ENCODE measurements at places on chromosomes 7 and 10.

DNA sequence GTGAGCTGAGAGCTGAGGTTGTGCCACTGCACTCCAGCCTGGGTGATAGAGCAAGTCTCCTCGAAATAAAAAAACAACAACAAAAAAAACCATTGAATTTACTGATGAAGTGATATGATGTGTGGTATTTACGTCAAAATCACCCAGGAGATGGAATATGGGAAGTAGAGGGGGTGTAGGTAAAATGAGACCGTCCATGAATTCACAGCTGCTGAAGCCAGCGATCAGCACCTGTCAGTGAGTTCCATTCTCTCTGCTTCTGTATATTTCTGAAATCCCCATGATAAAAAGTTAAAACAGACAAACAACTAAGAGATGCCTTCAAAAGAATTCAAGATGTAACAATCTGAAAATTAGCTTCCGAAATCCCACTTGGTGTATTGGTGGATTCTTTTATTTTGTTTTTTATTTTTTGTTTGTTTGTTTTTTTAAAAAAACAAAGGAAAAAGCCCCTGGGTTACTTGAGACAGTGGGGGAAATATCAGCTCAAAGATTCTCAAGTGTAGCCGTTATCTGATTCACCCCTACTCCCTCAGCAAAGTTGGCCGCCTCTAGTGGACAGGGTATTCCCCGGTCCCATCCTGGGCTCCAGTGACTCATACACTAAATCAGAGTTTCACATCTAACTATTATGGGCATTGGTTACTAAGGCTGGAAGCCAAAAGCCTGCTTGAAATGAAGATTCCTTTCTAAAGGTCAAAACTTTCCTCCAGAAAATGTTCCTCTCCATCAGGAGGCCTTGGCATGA lies 76.4 kb downstream of the MAP3K8 start:
- DNase-seq = no peak

GRCh38 chr10:99654390-99655175 lies 4.7 kb upstream of the ENTPD7 start:
- DNase-seq = no peak

- no peak for DNase-seq
Measured at GRCh38 chr7:4265676-4266075, 416.4 kb upstream of the FOXK1 start.

DNA sequence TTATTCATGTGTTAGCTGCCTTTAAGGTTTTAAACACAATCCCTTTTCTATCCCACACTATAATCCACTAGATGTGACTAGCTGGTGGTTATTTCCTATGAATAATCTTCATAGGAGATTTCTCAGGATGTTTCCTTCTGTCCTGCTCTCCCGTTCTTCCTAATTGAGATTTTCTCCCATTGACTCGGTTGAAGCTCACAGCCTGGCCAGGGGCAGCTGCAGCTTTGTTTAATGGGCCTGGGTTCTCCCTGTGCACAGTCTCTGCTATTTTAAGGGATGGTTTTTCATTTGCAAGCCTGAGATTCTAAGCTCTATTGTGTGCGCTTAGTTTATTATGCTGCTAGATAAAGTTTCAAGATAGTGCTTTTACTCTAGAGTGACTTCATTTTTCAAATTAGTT lies 283.4 kb upstream of the AOAH start:
- DNase-seq = no peak

- no peak for DNase-seq
Measured at GRCh38 chr7:43868681-43869005, 674 bp downstream of the MRPS24 start.

GRCh38 chr7:7266257-7266881 lies 84.0 kb downstream of the C1GALT1 start:
- no peak for DNase-seq

DNA sequence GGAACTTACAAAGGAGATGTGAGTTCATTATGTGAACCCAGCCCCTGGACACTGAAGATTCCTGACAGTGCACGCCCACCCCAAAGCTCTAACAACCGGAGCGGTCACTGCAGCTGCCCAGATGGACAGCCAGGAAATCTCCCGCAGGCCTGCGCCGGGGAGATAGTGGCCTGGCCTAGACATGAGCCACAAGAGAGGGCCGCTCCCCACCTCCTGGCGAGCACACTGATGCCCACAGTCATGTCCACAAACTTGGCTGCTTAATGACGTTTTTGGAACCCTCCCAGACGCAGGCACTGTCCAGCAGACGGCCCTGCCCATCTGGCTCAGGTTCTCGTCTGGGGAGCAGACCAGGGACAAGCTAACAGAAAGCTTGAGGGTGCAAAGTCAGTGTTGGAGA lies 34.2 kb downstream of the TCERG1L start:
- no peak for DNase-seq

GRCh38 chr7:151624246-151624928 lies 104.7 kb upstream of the RHEB start:
- no peak for DNase-seq

DNA sequence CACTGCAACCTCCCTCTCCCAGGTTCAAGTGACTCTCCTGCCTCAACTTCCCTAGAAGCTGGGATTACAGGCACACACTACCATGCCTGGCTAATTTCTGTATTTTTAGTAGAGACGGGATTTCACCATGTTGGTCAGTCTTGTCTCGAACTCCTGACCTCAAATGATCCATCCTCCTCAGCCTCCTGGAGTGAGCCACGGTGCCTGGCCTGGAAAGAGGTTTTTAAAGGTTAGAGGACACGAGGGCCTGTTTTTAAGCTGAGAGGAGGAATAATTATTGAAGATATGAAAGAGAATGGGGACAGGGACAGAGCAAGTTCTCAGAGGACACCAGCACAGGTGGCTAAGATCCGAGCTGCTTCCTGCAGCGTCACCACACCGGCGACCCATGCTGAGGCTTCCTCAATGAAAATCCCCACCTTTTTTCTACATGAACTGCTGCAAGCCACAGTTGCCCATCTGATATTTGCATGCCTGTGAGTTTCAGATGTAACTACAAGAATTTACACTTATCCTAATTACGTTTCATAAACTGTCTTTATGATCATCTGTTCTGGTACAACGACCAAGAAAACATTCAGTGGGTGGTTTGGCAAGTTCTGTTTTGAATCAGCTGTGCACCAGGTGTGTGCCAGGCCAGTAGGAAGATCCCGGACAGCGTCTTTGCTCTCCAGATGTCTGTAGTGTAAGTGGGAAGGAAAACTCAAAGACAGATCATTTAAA lies 76.0 kb downstream of the HIP1 start:
- DNase-seq = no peak

DNA sequence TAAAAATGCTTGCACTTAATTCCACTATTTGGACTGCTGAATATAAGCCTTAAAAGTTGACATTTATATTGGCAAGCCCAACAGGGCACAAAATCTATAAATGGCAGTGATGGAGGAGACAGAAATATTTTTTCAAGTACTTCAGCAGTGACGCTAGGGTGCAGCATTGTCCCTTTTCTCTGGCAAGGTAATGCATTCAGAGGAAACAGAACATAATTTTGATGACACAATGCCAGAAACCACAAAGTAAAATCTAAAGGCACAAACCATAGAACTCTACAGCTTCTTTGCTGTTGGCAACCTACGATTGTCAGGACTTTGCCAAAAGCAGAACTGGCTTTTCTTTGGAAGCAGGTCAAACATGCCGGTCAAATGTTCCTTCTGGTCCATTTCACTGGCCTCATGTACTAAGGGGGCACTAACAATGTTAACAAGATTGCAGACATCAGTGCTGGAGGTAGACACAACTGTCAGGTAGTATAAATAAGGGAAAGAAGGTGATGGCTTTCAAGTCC lies 30.9 kb upstream of the FAM133B start:
- DNase-seq = peak; percentile 88

- no peak for DNase-seq
Measured at GRCh38 chr10:114308531-114309363, 69.7 kb downstream of the VWA2 start.

DNA sequence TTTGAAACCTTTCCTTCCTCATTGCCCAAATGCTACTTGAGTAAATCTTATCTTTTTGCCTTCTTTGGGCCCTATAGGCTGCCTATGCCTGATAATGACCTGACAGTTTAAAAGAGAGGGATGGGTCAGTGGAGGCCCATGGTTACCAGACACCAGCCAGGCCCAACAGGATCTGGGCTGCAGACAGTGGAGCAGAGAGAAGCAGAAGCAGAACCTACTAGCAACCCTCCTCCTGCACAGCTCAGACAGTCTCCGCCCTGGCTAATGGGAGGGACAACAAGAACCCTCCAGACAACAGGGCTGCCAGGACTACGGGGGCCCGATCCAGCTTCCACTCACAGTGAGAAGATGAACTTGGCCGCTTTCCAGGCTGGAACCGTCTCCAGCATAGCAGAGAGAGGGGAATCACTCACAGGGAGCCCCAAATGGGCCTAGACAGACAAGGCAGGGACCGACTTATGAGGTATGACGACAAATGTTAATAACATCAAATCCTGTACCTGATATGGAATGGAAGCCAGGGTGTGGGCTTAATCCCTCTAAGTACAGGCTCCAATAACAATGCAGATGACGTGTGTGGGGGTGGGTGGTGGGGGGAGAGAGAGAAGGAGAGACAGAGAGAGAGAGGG lies 31.7 kb upstream of the DGKI start:
- no peak for DNase-seq

- peak; percentile 17 for DNase-seq
Measured at GRCh38 chr10:3740157-3740871, 44.7 kb downstream of the KLF6 start.

DNA sequence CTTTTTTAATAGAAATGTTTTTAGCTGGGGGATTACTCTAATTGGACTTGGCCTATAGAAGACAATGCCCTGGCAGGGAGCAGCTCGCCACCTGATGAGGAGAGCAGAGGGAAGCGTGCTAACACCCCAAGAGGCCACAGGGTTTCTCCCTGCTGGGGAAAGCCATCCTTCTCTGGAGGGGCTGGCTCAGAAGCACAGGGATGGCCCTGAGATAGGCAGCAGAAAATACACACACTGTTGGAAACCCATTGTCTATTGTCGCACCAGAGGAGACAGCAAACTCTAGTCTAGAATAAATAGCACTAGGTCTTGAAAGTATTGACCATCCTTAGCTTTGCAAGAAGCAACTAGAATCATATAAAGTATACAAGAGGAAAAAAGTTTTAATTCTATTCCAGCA lies 5.4 kb downstream of the COBL start:
- DNase-seq = no peak

GRCh38 chr10:69881202-69881601 lies 79.5 kb downstream of the COL13A1 start:
- no peak for DNase-seq

GRCh38 chr10:15486404-15486803 lies 115.3 kb upstream of the FAM171A1 start:
- no peak for DNase-seq

DNA sequence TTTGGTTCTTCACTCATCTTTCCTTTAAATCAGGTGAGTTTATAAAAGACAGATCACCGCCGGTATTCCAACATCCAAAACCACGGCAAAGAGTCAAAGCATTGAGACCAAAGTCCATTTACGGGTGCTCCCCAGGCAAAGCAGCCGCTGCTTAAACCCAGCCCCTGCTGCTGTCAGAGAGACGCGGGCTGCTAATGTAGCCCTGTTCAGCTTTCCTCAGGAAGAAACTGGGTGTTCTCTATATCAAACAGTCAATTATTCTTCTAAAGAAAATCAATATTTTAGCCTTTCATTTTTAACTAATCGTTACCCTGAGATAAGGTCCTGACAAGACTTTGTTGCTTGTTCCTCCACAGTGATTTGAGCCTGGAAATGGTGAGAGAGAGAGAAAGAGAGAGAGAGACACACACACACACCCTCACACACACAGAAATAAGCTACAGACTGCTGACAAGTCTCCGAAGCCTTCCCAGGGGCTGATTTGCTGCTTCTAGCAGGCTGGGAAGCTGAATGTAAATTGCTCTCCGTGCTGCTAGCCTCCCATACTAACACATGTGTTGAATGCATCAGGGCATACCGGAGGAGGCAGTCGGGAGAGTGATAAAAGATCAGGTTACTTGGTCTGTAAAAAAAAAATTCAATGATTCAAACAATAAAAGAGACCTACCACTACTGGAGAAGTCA lies 183.0 kb upstream of the ANK3 start:
- DNase-seq = no peak

DNA sequence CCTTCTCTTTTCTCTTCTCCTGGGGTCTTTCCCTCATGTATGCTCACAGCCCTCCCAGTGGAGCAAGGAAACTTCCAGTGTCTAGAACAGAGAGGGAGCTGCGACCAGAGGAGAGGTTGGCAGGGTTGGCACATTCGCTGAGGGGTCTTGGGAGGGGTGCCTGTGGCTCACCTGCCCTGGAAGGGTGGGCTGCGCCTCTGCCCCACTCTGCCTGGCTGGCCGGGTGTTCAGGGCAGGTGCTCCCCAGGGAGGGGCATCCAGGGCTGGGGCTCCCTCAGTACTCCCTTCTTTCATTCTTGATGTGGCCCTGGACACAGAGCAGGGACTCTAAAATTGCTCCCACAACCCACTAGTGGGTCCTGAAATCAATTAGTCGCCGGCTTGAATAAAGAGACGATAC lies 16.9 kb downstream of the SHH start:
- DNase-seq = no peak

DNA sequence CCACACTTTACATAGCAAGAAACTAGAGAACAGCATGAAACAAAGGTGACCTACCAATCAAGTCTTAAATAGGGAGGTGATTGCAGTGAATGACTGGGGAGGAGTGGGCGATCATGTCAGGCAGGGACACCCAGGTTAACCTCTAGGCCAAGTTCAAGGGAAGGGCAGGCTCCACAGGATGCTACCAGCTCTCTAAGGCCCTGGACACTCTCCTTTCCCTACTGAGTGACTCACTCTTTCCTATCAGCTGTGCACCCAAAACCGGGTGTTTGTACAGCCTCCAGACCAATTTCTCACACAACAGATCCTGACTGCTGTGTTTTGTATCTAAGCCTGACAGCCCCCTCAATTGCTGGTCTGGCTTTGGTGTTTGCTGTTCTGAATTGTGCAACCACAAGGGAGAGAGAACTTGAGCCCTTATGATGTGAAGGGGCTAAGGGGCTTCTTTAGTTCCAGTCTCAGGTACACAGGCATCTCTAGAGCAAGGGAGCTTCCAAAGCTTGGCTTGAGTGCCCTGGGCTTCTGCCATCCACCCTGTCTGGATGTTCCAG lies 107.8 kb downstream of the TBXAS1 start:
- no peak for DNase-seq

DNA sequence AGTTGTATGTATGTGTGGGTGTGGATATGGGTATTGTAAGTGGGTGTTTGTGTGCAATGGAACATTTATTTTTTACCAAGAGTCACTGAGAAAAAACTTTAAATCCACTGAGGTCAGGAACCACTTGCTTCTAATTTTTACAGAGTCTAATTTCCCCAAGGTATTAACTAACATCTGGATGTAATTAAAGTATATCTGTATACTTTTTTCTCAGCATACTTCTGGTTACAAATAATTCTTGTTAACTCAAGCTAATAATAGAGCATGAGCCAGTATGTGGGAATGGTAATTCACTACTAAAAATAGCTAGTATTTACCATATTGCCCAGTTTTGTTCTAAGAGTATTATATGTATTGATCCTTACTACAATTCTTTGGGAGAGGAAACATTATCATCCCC lies 24.6 kb upstream of the STEAP4 start:
- no peak for DNase-seq

All from CD4-positive, alpha-beta T cell (primary cell).